Osteocyte (in vitro differentiated cells): ENCODE measurements at places on chromosomes 6 and 20. TPM values are rescaled to one million over a fixed set of nuclear protein-coding genes. Genes with fewer than 3 reads are reported as not detected.
A peak's percentile ranks its signal among the peaks of the same experiment; 100 is the strongest.

GRCh38 chr6:29943053-29943966, 978 bp downstream of the HLA-A start:
- H3K36me3 ChIP-seq, result peaks cover 8% of the 10 kb centered on the region
- H3K27me3 ChIP-seq, result no peaks in the 10 kb centered on the region
- H3K27ac ChIP-seq, result peak overlapping the region; percentile 41

DNA sequence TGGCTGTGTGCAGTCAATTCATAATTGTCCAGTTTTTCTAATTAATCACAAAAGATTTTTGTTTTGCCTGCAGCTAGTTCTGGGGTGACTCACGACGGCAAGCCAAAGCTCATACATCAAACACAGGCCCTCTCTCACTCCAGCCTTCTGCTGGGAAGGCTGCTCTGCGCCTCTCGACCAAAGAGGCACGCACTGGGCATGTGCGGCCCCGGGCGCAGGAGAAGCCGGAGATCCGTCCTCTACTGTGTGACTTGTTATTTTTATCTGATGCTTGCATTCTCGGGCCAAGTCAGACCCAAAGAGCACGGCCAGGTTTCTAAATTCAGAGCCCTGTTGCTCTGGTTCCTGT, 98.5 kb downstream of the TFAP2A start:
- peak; percentile 88 for DNase-seq
- peak overlapping the region; percentile 86 for H3K27ac ChIP-seq
- H3K4me3 ChIP-seq, result peak overlapping the region; percentile 57
- no peaks in the 10 kb centered on the region for H3K36me3 ChIP-seq
- H3K27me3 ChIP-seq, result no peaks in the 10 kb centered on the region
- peaks cover 16% of the 10 kb centered on the region for H3K4me1 ChIP-seq

GRCh38 chr20:46142124-46142523, 24.0 kb downstream of the CD40 start:
- H3K27ac ChIP-seq, result no peak overlapping the region
- DNase-seq, result no peak
- H3K4me1 ChIP-seq, result no peaks in the 10 kb centered on the region

RPS6KA2 gene
- 89.9 and 102 TPM in 2 replicates for total RNA-seq

FABP7 gene
- total RNA-seq, result not detected in 2 replicates

DNA sequence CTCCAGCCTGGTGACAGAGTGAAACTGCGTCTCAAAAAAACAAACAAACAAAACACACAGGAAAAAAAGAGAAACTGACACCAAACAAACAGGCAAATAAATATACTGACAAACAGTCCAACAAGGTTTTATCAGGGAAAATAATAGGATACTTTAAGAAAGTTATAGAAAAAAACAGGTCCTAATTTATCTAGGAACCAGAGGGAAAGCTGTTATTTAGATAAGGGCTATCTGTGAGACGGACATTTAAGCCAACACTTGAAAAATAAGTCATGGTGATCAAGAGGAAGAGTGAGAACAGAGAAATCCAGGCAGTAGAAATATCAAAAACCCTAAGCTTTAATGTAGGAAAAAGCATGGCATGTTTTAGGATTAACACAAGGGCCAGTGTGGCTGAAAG, 68.9 kb downstream of the FAM217A start:
- peaks cover 25% of the 10 kb centered on the region for H3K36me3 ChIP-seq
- no peak overlapping the region for H3K27ac ChIP-seq
- no peak overlapping the region for H3K4me3 ChIP-seq
- peaks cover 22% of the 10 kb centered on the region for H3K4me1 ChIP-seq

DNA sequence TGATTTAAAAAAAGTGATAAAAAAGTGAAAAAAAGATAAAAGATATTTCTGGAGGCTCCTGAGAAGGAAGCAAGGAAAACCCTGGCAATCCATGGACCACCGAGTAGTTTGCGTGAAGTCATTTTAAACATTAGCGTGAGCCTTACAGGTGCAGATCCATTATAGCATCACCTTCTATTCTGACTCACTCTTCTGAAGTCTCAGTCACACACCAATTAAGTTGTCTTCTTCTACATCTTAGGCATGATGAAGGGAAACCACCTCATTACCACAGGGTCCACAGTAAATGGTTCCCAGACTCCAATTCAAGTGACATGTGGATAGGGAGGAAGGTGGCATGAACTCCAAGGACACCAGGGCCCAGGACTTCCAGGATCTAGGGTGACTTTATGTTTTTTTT, 99.1 kb downstream of the GJA10 start:
- peaks cover 18% of the 10 kb centered on the region for H3K4me1 ChIP-seq
- no peak overlapping the region for H3K27ac ChIP-seq
- no peak for DNase-seq
- H3K36me3 ChIP-seq, result no peaks in the 10 kb centered on the region
- H3K4me3 ChIP-seq, result no peak overlapping the region
- peaks cover 2% of the 10 kb centered on the region for H3K27me3 ChIP-seq

PTCRA gene
- not detected in 2 replicates for total RNA-seq

OR2J3 gene
- total RNA-seq, result not detected in 2 replicates
